ENCODE measurements at places on chromosomes 2 and 18. TPM values are rescaled to one million over a fixed set of nuclear protein-coding genes. Genes with fewer than 3 reads are reported as not detected.

GRCh38 chr2:12727065-12727464 is 10.3 kb downstream of the TRIB2 start:
- no peak for DNase-seq

DNA sequence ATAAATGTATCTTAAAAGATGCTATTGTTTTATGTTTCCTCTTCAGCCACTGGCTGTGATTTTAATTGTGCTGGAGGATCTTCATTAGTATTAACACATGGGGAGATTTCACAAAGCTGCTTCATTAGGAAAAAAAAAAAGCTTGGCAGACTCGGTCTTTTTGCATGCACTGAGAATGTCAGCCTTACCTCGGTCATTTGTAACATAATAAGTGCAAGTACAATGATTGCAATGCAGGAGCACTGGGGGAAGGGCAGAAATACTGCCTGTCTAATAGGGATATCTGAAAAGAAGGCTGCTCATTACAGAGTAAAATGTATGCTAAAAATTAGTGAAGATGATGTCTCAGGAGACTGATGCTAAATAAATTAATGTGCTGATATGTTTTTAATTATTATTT is 1.3 kb upstream of the BAZ2B start:
- no peak for DNase-seq

GRCh38 chr2:200376513-200377354 is 70.2 kb downstream of the SPATS2L start:
- DNase-seq: no peak

DNA sequence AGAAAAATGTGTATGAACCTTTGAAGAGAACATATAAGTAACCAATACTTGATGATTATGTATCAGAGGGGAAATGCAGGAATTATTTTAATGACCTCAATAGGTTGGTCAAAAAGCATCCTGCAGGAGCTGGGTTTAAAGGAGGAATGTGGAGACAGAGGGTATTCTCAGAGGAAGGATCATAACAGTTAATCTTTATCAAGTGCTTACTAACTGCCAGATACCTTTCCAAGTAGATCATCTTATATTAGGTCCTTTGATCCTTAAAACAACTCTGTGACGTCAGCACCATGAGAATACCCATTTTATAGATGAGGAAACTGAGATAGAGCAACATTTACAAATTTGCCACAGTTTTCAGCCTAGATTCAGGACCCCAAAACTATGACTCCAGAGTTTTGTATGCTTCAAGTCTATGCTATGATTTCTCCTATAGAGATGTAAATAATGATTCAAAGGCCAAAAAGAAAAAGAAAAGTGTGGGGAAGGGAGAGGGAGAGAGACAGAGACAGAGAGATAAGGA is 3.0 kb downstream of the RFTN2 start:
- DNase-seq: no peak

GRCh38 chr2:19109518-19109917 is 248.9 kb downstream of the OSR1 start:
- no peak for DNase-seq

GRCh38 chr2:34266908-34267697 is 668.0 kb upstream of the FAM98A start:
- DNase-seq: no peak

DNA sequence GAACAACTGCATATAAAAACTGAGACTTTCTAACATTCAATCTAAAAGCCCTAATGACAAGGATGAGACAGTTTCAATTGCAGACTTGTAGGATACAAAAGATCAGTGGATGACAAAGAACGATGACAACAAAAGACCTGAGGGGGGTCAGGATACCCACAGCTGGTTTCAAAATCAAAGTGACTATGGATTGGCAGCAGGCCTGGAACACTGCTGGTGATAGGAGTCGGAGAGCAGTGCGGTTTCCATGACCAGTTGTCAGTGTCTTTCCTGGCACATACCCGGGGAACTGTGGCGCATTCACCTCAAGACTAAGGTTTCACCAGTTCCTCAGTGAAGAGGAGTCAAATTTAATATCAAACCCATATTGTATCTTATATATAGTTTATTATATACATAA is 42.0 kb downstream of the EHD3 start:
- DNase-seq: no peak

GRCh38 chr2:18519914-18520450 is 40.5 kb downstream of the RDH14 start:
- peak; percentile 87 for DNase-seq

GRCh38 chr18:65749841-65750240 is 971 bp upstream of the CDH7 start:
- no peak for DNase-seq

DNA sequence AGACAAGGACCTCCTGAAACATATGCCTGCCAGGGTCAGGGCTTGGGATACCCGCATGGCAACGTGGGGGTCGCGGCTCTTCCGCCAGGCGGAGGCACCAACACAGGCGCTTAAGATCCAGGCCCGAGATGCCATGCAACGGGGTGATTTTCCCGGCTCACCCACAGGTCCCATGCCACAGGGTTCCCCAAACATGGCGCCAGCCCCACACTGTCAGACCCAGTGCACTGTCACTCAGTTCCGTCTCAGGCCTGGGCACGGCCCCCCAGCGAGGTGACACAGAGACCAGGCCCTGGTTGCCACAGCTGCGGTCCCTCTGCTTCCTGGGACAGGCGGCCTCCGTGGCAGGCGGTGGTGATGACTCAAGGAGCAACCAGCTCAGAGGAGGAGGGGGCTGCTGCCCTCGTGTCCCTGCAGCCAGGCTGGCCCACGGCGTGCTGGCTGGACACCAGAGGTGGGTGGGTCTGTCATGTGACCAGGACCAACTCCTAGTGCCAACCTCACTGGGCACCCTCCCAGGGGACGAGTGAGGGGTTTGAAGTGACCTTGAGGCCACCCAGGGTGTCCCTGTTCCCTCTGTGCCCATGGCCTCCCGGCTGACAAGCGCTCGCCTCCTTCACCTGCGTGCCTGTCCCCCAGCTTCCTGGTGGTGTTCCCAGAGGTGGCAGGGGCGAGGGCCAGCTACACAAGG is 4.9 kb downstream of the PDCD1 start:
- no peak for DNase-seq

DNA sequence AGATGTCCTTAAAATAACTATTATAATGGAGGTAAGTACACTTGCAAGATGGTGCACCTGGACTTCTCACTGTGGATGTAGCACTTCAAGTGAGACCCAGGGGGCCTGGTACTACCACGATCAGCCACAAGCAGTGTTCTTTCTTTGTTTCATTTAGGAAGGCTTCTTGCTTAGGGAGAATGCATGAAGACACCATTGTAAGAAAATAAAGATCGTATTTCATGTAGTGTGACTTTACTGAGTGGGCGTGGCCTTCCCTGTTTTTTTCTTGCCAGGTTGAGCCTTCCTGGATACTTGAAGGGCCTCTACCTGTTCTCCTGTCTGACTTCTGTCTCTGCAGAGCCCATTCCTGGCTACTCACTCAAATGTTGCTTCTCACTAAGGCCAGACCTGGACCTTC is 615.6 kb upstream of the SOX11 start:
- DNase-seq: no peak

DNA sequence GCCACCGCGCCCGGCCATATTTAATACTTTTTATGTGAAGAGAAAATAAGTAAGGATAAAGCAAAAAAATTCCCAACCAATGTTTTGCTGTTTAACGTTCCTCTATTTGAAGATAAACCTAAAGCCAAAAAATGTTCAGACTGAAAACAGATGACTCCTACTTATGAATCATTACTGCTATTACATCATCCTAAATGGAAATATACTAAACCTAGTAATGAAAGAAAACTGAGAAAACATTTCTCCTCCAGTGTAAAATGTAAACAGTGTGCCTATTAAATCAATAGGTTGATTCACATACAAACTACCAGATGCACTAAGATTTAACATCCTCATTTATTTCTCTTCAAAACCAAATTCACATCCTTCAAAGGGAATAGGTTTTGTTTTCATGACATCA is 43.5 kb downstream of the CWC22 start:
- DNase-seq: no peak

- DNase-seq: no peak
Measured at GRCh38 chr2:44142306-44142705, 26.4 kb upstream of the PPM1B start.

- peak; percentile 6 for DNase-seq
Measured at GRCh38 chr2:170739048-170739447, 23.9 kb downstream of the SP5 start.

DNA sequence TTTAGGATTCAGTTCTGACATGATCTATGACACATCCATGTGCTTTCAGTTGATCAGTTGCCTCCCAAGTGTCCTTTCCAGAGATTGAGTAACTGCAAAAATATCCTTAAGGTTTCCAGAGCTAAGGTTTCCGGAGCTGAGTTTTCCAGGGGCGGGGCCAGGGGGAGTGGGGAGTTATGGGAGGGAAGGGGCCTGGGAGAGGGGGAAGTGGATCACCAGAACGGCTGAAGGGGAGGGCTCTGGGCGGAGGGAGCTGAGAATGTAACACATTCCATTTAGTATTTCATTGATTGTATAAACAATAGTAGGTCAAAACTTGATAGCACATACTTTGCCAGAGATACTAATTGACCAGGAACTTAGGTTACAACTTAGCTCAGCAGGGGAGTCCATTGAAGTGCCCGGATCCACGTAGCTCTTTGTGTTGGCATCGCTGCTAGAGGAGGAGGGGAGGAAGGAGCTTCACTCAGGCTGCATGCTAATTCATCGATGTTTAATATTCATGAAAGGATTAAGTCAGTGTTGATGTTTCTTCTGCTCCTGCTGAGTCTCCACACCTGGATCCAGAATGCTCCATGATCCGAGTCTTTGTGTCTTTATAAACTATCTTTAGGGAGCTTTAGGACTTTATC is 289.8 kb downstream of the ALPK2 start:
- DNase-seq: no peak

- DNase-seq: no peak
Measured at GRCh38 chr18:39959839-39960238, 1995.2 kb upstream of the PIK3C3 start.

DNA sequence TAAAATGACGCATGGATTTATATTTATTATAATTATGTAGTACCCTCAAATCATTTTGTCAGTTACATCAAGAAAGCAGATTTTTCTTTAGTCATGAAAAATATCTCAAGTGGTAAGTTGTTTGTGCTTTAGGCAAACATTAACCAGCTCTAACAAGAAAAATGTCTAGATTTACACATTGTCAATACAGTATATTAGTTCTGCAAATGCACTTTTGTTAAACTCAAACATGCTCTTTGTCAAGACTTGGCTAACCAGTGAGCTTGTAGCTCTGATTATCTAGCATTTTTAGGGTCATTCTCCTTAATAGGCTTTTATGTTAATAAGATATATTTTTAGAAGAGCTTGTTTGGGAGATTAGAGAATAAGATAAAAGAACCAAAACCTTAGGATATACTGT is 32.7 kb downstream of the SCRN3 start:
- no peak for DNase-seq

DNA sequence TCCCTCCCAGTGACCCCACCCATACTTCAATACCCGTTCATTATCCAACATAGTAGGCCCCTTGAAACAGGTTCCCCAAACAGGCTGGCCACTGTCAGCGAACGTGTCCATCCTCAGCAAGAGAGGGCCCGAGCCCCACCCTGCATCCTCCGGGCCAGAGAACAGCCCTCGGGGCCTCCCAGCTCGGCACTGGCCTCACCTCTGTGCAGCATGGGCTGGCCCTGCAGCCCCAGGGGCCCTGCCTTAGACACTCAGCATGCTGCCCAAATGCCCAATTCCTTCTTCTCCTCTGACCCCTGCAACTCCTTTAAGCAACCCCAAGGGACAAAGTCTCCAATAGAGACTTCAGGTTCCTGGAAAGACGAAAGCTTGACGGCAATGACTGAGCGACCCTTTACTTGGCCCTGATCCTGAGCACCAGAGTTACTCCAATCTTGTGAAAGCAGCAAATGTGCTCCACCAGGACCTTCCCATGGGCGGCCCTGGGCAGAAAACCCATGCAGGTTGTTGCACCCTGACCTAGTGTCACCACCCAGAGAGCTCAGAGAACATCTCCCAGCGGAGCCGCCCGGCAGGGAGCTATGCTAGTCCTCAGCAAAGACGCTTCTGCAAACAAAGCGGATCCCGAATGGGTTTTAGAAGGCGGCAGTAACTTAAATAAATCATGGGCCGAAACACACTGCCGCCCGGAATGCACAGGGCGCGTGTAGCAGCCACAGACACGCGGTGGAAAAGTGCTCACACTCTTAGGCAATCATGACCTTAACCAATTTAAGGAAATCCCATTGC is 782 bp downstream of the COL6A3 start:
- DNase-seq: no peak

- no peak for DNase-seq
Measured at GRCh38 chr2:78549766-78550165, 475.7 kb upstream of the REG3G start.

GRCh38 chr18:23661735-23662308 is 889 bp downstream of the ANKRD29 start:
- DNase-seq: no peak

GRCh38 chr2:139684286-139684860 is 904.2 kb upstream of the NXPH2 start:
- no peak for DNase-seq

- DNase-seq: no peak
Measured at GRCh38 chr2:185998562-185999070, 260.0 kb downstream of the FSIP2 start.

- no peak for DNase-seq
Measured at GRCh38 chr2:230944123-230944653, 19.1 kb upstream of the GPR55 start.

- no peak for DNase-seq
Measured at GRCh38 chr2:70045405-70045804, 41.9 kb upstream of the PCBP1 start.

GRCh38 chr18:4276953-4277585 is 178.0 kb downstream of the DLGAP1 start:
- DNase-seq: no peak

DNA sequence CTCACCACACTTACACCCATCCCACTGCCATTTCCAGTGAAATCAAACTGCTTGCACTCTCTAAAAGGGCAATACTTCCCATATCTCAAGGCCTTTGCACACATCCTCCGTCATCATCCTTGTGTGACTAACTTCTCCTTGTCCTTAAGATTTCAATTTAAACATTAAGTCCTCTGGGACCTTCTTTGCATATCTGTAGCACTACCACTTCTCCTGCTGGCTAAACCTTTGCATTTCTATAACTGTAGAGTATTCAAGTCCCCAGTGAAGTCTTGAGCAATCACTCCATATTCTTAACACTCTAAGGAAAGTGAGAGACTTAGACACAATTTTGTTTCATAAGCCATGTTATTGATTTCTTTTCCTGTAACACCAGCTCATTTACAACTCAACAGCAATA is 136.8 kb upstream of the EPHA4 start:
- no peak for DNase-seq

The IL1RL2 gene
- 0.18 TPM for polyA plus RNA-seq

The GPR35 gene
- polyA plus RNA-seq: 1.7 TPM

The PLCL1 gene
- polyA plus RNA-seq: 14.3 TPM

The TMEM237 gene
- 37.5 TPM for polyA plus RNA-seq

The ZNF532 gene
- 54.2 TPM for polyA plus RNA-seq

The GALNT13 gene
- 0.25 TPM for polyA plus RNA-seq

The GTF2A1L gene
- polyA plus RNA-seq: 0.85 TPM

The ESPNL gene
- polyA plus RNA-seq: 2.6 TPM

The CD28 gene
- 3.4 TPM for polyA plus RNA-seq

The CROCC2 gene
- 0.20 TPM for polyA plus RNA-seq

The LCT gene
- not detected for polyA plus RNA-seq

Measured in forelimb muscle (tissue), 1 donor.